ENCODE measurements at places on chromosomes 16 and 17.
A peak's percentile ranks its signal among the peaks of the same experiment; 100 is the strongest.

GRCh38 chr17:50872710-50873424 is 6.7 kb upstream of the TOB1 start:
- DNase-seq = peak; percentile 19

DNA sequence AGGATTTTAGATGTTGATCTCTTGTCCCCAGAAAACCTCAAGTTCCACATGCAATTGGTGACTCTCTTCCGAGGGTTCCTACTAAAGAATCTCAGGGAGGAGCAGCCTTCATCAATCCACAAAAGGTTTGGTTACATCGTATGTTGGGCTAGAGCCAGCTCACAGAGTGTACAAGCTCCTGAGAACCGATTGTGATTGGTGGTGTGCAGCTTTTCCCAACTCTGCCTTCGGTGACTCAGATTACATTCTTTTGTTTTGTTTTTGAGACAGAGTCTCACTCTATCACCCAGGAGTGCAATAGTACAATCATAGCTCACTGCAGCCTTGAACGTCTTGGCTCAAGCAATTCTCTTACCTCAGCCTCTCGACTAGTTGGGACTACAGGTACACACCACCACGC is 172.4 kb downstream of the PMP22 start:
- peak; percentile 74 for DNase-seq

DNA sequence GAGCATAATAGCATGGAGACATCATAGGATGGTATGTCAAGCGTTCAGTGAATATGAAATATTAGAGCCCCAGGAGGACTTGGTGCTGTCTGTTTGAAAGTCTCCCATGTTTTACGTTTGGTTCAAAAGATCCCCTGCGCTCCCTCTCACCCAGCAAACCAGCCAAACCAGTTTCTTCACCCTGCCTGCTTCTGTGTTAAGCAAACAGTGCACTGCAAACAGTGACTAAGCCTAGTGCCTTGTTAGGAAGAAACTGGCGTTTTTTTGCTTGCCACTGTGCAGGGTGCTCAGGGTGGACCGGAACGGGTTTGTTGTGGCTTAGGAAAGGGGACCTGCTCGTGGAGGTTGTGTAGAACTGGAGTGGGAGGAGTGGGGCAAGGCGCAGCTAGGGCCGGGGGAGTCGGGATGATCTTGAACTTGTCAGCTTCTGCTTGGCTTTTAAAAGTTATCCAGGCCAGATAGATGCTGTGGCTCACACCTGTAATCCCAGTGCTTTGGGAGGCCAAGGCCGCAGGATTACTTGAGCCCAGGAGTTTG is 7.7 kb downstream of the CDH1 start:
- no peak for DNase-seq

DNA sequence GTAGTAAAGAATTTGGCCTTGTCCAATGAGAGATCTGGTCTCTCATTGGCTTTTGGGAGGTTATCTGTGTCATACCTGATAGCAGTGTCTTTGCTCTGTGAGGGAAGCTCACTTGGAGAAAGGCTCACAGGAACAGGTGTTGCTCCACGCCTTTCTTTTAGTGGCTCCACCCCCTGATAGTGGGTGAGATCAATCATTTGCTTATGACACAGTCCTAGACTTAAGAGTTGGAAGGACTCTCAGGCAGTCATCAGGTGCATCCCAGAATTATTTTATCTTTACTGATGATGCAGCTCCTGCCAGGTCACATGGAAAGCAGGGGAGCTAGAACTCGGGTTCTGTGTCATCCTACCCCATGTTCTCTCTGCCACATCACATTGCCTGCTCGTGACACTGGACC is 59.3 kb downstream of the CENPV start:
- no peak for DNase-seq

GRCh38 chr16:46918905-46919792 is 35.0 kb downstream of the GPT2 start:
- no peak for DNase-seq

DNA sequence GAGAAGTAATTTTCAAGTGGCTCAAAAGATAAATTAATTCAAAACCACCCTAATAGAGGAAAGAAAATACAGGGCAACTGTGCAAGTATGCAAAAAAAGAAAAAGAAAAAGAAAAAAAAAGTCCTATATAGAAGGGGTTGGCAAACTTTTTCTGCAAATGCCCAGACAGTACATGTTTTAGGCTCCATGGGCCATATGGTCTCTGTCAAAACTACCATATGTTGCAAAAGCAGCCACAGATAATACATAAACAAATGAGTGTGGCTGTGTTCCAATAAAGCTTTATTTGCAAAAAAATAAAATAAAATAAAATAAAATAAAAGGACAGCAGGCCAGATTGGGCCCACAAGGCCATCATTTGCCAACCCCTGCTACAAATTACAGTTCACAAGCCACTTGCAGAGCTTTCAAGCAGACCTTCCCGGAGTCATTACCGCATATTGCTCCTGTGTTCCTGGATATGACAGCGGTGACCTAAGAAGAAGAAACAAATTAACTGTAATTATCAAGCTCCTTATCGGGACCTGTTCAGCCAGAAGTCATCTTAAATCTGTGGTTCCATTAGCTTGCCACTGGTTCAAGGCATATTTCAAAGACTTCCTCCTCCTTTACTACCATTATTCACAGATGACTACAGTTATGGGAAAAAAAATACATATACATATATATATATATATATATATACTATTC is 15.9 kb downstream of the ZC3H7A start:
- DNase-seq = no peak

DNA sequence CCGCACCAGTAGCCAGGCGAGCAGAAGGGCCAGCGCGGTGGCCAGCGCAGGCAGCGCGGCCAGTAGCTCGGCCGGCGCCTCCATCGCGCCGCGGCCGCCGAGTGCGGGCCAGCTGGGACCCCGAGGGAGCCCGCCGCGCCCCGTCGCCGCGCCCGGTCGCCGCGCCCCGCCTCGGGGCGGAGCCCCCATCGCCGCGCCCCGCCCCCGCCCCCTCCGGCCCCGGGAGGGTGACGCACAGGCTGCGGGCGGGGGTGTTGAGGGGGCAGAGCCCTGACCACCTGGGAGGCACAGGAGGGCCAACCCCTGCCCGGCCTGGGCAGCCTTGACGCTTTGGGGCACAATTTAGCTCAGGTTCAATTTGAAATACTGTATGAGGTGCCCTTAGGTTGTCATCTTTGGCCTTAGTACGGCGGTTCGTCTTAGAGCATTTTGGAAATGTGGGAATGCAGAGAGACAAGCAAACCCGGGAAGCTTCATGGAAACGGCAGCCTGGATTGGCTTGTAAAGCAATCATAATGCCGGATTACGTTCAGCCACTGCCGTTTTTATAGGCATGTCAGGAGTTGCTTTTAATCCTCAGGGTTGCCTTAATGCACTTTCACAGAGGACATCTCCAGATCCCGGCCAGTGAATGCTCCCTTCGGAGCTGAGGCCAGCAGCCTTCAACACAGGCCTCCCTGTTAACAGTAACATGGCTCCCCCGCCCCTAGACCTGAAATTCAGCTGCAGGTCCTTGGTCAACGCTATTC is at the start of gene MXRA7:
Gene MXRA7, minus strand, starts transcription at position 103 of the 749 bp plus-strand sequence. Its CDS starts 19 bp downstream, at position 84.
- DNase-seq = peak; percentile 78

DNA sequence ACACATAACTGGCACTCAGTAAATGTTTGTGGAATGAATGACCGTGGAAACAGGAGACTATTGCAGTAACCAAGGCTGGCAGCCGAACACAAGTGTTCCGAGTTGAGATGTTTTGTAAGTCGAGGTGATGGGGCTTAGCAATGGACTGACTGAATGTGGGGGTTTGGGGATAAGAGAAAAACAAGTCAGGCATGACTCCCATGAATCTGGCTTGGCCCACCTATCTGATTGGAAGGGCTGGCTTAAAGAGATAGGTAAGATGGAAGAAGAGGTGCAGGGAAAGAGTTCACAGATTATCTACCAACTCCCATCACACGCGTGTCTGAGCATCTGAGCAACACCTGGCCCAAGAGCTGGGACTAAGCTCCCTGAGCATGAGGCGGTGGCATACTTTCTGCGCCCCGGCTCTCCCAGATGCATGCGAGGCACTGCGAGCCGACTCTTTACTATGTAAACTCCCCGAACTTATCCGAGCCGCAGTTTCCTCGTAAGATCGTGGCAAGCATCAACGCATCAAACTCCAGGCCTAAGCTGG is 539 bp downstream of the IFT20 start:
- DNase-seq = no peak

- no peak for DNase-seq
These were observed 1030.3 kb upstream of the CDH8 start for GRCh38 chr16:63066552-63066951.

DNA sequence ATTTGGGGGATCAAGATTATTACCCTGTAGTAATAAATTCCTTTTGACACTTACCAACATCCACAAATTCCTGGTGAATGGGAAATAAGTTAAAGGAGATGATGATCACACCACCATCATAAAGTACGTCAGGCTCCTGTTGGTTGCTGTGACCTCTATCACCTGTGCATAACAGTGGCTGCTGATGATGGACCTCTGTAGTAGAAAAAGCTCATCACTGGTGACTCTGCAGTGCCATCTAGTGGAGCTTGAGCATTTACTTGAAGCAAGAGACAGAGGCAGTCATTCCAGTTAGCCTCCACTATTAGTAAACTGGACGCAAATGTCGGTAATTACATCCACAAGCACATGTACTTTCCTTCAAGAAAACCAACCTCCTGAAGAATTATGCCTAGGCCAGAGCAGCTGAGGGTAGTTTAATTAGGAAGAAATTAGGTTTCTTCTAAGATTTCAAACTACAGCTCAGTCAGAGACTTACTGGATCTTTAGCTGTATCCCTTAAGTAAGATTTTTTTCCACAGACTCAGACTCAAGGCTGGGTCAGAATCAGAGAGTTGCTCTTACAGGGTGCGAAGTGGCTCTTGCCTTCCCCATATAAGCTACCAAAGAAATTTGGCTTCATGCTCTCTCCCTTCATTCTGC is 39.3 kb downstream of the CYB561 start:
- peak; percentile 86 for DNase-seq

DNA sequence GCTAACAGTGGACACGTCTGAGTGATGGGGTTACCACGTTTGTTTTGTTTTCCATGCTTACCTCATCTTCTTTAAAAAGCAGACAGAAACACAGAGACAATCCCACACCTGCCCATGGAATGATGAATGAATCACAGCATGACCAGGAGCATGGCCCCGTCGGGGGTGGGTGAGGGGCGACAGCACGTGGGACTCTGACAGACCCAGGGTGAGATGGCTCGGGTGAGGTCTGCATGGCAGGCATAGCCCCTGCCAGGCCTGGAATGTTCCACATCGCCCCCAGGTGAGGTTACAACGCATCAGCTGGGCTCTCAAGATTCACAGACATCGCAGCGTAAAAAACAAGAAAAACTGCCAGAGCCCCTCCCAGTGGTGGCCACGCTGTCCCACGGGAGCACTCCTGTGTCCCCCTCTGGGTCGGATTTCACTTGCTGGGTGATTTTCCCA is 18.1 kb downstream of the SLC7A5 start:
- no peak for DNase-seq

DNA sequence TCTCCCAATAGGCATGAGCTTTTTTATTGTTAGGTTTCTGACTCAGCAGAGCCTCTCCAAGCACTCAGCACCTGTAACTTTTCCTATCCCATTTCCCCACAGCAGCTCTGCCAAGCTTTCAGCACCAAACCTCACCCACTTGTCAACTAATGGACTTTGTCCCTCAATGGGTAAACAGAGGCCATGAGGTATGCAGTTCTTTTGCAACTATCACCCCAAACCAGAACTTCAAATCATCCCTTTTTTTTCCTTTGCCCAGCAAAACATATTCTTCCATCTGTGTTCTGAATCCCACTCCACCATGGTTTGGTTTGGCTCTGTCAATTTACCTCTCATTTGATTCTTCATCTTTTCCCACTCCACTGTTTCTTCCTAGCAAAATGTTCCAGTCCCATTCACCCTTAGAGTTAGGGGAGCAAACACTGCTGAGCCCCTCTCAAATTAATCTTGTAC is 58.1 kb downstream of the TOX3 start:
- DNase-seq = no peak

- no peak for DNase-seq
These were observed 230.7 kb downstream of the KATNIP start for GRCh38 chr16:27780468-27781194.

GRCh38 chr17:78351449-78352006 is 8.3 kb downstream of the SOCS3 start:
- peak; percentile 87 for DNase-seq

DNA sequence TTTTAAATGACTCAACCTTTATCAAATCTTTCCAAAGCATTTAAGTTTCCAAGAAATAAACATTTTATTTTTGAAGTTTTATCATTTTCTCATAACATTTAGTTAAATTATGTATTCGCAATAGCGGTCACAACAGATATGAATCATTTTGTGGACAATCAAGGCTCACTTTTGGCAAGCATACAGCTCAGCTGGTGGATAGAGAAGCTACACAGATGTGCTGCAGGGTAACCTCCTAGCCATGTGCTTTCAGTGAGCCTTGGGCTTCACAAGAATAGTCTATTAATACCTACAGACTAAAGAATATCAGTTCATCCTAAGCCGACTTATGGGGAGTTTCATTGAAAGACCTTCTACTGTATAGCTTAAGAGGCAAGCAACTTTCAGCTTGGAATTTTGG is 144.8 kb downstream of the MRTFB start:
- DNase-seq = no peak

DNA sequence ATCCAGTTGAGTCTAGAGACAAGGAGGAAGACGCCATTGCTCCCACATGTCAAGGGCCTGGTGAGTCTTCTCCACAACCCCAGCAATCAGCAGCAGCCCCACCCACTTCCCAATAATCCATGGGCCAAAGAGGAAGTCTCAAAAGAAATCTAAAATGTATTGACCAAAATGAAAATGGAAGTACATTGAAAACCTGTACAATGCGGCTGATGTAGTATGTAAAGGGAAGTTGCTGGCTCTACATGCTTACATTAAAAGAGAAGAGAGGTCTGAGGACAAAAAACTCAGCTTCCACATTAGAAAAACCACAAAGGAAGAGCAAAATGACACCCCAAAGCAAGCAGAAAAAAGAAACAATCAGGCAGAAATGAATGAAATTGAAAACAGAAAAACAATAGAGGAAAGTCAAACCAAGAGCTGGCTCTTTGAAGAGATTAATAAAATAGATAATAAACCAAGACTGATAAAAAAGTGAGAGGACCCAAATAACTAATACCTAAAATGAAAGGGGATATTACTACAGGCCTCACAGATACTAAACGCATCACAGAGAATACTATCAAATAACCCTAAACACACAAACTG is 100.6 kb upstream of the METRNL start:
- no peak for DNase-seq

- DNase-seq = no peak
These were observed 15.2 kb upstream of the NETO2 start for GRCh38 chr16:47158992-47159391.

- DNase-seq = no peak
These were observed 9.3 kb downstream of the C16orf78 start for GRCh38 chr16:49382916-49383315.

- no peak for DNase-seq
These were observed 76.8 kb downstream of the SEC14L1 start for GRCh38 chr17:77217566-77217965.

DNA sequence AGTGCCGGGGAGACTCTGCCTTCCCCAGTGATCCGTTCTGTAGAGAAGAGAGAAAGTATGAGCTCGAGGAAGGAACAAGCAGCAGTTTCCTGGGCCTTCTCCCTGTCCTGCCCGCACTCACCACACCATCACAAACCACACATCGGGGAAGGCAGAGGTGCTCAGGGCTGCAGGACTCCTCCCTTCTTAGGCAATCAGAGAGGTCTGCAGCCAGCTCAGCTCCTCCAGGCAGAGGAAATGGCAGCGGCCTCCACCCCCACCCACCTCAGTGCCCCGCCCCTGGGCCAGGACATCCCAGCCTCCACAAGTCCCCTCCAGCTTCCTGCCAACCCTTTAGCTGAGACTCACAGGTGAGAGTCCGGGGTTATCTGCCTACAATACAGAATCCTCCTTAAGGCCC is 2.0 kb downstream of the ZNF319 start:
- DNase-seq = no peak
